ENCODE measurements at places on chromosomes 5 and 9.

GRCh38 chr5:125412561-125413495, 666.4 kb upstream of the ZNF608 start:
- DNase-seq: peak; percentile 98

- DNase-seq: no peak
These were observed 18.8 kb downstream of the ANKH start for GRCh38 chr5:14852779-14853178.

- no peak for DNase-seq
These were observed 91.4 kb downstream of the TSSK1B start for GRCh38 chr5:113343343-113343742.

- peak; percentile 93 for DNase-seq
These were observed 126.6 kb upstream of the IL12B start for GRCh38 chr5:159456722-159457465.

DNA sequence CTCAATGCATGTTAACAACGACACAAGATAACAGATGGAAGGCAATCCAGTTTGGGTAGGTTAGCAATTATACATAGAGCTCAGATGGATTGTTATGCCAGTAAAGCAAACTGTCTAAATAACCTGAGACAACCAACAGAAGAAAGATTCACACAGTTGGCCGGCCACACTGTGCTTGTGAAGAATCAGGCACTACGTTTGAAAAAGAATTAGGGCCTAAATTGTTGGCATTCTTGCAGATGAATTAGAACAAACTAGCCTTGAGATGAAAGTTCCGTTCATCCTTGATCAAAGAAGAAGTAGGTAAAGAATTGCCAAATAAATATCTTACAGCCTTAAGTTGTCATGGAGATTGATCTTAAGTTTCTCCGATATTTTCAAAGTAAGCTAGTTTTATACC, 210.6 kb downstream of the CDH18 start:
- DNase-seq: no peak

DNA sequence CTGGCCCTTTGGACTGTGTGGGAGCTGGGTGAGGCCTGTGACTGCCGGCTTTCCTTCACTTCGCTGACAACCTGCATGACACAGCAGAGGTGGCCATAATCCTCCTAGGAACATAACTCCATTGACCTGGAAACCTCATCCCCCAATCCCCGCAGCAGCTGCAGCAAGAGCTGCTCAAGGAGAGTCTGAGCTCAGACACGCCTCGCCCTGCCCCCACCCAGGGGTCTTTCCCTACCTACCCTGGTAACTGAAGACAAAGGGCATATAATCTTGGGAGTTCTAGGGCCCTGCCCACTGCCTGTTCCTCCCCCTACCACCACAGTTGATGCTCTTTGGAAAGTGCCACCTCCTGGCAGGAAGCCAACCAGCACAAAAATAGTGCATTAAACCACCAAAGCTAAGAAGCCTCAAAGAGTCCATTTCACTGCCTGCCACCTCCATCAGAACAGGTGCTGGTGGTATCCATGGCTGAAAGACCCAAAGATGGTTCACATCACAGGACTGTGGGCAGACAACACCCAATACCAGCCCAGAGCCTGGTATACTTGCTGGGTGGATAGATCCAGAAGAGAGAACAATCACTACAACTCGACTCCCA, 18.4 kb downstream of the TRIM36 start:
- DNase-seq: no peak

GRCh38 chr5:152097128-152097527, 172.5 kb upstream of the GLRA1 start:
- DNase-seq: no peak

GRCh38 chr9:70581214-70581954, 166.9 kb upstream of the KLF9 start:
- DNase-seq: peak; percentile 33

DNA sequence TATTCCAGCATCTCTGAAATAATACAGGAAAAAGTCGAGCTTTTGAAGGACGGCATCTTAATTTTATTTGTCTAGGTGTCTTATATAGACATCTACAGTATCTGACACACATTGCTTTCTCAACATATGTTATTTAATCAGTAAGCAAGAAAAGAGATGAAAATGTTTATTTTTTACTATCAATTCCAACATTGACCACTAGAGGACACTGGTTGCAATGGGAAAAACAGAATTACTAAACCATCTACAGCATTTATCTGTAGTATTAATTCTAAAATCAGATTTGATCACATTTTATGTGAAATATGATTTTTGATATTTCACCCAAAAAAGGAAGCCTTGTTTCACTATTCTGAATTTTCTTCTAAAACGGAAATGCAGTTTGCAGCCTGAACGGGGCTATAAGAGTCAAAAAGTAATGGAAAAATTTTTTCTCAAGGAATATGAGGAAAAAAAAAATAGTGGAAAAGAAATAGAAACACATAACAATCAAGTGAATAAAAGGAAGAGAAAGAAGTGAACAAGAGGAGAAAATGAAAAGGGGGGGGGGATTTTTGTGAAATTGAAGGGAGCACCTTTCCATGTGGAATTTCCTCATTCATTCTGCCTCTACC, 98.6 kb downstream of the OSTF1 start:
- DNase-seq: peak; percentile 26

DNA sequence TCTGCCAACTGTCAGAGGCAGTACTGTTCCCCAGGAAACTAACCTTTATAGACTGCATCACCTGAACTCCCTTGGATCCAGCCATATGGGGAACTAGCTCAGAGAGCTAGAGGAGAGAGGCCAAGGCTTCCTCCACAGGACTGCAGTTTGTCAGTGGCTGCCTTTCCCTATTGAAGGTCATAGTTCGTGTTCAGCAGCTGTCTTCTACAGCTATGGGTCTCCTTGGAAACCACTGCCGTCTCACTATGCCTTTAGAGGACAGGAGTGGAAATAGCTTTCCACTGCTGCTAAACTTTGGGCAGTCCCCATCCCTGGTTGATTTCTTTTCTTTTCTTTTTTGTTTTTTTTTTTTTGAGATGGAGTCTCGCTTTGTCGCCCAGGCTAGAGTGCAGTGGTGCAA, 4.4 kb upstream of the SLIT3 start:
- DNase-seq: no peak

DNA sequence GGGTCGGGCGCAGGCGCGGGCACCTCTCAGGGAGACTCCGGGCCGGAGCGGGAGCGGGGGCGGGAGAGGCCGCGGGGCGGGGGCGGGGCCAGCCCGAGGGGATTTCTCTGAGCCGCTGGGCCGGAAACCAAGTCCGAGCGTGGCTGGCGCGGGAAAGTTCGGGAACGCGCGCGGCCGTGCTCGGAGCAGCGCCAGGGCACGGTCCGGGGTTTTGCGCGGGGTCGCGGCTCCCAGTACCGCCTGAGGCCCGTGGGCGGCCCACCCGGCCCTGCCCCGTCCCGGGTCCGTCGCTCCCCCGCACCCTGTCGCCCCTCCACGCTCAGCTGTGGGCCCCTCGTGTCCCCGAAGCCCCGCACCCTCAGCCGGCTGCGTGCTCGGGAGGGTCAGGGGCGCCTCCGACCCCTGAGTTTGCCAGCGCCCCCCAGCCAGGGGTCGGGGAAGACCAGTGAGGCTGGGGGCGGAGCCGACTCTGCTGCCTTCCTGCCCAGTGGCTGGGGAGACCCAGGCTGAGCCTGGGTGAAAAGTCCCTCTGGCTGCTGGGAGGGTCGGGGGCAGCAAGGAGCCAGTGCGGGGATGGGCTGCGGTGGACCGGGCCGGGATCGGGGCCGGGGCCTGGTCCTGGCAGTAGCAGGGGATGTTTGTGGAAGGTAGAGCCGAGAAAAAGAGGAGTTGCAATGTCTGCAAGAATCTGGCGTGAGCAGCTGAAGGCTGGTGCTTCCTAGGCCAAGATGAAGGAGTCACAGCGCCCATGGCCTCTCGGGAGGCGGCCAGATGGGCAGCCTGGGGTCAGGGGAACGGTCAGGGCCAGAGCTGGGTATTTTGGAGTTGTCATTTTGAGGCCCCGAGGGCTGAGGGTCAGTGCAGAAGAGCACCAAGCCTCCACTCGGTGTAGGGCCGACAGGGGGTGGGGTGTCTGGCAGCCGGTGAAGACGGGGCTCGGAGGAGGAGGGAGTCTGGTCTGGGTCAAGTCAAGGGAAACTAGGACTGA, 588 bp downstream of the TRAF2 start:
- DNase-seq: peak; percentile 25

DNA sequence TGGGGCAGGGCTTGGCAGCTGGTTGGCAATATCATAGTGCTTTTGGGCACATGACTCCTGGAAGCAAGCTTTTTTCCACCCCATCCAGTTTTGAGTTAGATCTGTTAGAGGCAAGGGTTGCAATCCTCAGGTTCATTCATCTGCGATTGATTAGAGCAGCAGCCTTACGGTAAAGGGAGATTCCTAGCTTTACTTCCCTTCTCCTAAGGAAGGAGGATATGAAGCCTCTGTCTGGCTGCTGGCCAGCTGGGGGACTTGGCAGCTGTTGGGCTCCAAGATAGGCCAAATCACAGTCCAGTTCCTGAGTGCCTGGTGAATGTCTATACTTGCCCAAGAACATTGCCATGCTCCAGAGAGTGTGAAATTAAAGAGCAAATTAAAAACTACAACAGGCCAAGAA, 113.4 kb upstream of the CCNH start:
- DNase-seq: no peak

DNA sequence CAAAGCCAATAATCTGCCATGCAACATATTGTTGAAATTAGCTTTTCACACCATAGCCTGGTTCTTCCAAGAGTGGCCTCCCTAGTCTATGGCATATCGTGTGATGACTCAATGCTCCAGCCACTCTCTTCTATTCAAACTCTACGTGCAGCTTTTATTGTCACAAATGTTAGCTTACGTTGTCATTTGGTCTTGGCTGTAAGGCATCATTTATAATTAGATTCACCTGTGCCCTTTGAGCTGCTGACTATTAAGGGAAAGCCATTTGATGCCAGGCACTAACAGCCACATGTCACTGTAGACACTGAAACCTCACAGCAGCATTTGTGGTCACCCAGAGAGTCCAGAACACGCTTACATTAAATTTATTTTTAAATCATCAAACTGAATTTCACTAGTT, 66.8 kb downstream of the APBA1 start:
- DNase-seq: no peak

DNA sequence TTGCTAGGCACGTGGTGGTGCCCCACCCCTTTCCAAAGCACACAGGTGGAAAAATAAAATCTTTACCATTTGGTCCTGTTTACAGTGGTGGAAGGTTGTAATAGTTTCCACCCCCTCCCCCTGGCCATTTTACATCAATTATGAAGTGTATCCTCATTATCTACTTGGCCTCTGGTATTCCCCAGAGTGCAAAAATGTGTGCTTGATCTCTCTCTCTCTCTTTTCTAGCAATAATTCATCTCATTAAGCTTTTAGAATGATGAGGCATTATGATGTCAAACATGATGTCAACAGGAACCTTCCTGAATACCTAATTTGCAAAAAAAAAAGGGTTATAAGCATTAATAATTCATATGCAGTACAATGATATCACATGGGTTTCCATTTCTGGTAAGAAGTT, 3.1 kb downstream of the PDE8B start:
- DNase-seq: no peak

- DNase-seq: no peak
These were observed 13.6 kb upstream of the FAM240B start for GRCh38 chr9:38733503-38733902.

DNA sequence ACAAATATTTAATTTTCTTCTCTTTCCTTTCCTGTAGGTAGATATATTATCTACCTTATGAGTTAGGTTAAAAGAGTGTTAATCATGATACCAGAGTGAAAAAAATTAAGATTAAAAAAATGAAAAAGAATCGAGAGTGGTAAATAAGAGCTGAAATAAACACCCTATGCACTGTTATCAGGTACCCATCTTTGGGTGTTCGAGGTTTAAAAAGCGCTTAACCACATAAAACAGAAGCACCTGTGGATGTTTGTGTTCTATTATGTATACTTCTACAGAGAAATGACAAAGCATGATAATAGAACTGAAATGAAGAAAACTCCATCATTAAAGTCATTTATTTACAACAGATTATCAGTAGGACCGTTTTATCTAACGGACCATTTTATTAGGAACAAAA, 25.7 kb upstream of the GCNT4 start:
- no peak for DNase-seq

GRCh38 chr5:113147101-113147508, 170.5 kb downstream of the DCP2 start:
- DNase-seq: peak; percentile 12

DNA sequence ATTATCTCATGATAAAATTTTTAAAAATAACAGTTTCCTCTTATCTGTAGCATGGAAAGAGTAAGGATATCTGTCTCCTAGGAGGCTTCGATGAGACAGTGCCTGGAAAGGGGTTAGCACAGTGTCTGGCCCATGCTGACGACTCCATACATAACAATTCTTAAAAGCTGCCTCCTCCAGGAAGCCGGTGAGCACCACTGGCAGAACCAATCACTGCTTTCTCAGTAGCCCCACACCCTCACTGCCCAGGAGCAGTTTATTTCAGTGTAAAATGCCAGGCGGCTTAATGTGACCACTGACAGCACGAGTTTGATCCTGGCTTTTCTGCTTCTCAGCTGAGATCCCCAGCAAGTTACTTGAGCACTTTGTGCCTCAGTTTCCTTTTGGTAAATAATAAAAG, 1.2 kb upstream of the NIPAL4 start:
- no peak for DNase-seq

- DNase-seq: peak; percentile 47
These were observed 201.1 kb downstream of the PALM2AKAP2 start for GRCh38 chr9:109981091-109981490.

DNA sequence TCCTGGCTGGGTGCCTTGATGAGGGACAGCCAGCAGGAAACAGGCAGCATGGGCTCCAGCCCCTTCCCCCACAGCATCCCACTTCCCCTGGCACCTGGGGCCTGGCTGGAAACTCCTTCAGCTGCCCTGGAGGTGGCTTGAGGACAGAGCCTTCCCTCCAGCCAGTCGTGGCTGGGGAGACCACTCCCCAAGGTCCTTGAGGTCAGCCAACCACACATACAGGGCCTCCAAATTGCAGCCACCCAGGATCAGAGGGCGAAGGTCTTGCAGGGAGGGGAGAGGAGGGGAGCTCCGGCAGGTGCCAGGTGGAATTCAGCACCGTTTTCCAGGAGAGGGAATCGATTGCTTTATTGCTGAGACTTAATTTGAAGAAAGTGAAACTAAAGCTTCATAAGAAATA, 280.4 kb downstream of the PBX3 start:
- no peak for DNase-seq

DNA sequence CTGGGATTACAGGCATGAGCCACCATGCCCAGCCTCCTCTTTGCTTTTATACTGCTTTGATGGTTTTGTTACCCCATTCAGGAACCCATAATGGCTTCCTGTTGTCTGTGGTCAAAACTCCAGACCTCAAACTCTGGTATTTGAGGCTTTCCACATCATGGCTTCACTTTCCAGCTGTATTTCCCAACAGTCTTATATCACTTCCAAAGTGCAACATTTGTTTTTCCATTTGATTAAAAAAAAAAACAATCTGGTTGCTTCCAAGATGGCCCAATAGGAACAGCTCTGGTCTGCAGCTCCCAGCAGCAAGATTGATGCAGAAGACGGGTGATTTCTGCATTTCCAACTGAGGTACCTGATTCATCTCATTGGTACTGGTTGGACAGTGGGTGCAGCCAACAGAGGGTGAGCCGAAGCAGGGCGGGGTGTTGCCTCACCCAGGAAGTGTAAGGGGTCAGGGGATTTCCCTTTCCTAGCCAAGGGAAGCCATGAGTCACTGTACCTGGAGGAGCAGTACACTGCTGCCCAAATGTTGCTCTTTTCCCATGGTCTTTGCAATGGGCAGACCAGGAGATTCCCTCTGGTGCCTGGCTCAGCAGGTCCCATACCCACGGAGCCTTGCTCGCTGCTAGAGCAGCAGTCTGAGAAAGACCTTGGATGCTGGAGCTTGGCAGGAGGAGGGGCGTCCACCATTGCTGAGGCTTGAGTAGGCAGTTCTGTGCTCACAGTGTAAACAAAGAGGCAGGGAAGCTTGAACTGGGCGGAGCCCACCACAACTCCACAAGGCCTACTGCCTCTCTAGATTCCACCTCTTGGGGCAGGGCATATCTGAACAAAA, 458.4 kb downstream of the KDM4C start:
- peak; percentile 91 for DNase-seq
